SK-MEL-5 (cell line): ENCODE measurements at places on chromosomes 11 and 22. TPM values are rescaled to one million over a fixed set of nuclear protein-coding genes. Genes with fewer than 3 reads are reported as not detected.

GRCh38 chr11:125431009-125431408 is 65.1 kb downstream of the FEZ1 start:
- no peak for DNase-seq

MS4A15 gene
- not detected in 2 replicates for total RNA-seq

DNA sequence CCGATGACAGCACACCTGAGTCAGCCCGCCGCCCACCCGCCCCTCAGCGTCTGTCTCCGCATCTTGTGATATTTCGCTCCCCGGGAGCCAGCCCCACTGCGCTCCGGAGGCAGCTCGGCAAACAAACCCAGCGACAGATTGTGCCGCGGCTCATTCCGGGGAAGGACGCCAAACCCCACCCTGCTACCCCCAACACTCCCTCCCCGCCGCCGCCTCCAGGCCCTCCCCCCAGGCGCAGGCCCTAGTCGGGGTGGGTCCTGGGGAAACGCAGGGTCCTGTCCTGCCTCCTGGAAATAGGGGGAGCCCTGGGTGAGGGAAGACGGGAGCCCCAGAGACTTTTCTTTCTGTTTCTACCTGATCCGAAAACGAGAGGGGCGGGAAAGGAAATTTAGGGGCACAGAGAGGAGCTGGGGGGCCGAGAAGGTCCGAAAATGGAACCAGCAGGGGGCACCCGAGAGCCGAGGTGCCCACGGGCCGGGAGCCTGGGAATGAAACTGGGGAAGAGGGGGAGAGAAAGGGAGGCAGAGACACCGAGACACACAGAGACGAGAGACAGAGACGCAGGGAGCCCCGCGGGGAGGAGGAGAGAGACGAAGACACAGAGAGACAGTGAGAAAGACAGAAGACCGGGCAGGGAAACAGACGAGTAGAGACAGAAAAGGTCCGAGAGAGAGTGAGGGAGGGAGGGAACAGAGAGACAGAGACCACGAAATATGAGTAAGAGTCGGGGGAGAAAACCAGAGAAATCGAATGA is 1.7 kb upstream of the RTN4RL2 start:
- peak; percentile 42 for DNase-seq

IL18BP gene
- total RNA-seq, result 1.6 and 2.6 TPM in 2 replicates

SCARF2 gene
- 15.3 and 17.0 TPM in 2 replicates for total RNA-seq

BEST1 gene
- total RNA-seq, result 47.8 and 50.6 TPM in 2 replicates

GRCh38 chr11:19874266-19874665 is 161.6 kb downstream of the NAV2 start:
- no peak for DNase-seq

DNA sequence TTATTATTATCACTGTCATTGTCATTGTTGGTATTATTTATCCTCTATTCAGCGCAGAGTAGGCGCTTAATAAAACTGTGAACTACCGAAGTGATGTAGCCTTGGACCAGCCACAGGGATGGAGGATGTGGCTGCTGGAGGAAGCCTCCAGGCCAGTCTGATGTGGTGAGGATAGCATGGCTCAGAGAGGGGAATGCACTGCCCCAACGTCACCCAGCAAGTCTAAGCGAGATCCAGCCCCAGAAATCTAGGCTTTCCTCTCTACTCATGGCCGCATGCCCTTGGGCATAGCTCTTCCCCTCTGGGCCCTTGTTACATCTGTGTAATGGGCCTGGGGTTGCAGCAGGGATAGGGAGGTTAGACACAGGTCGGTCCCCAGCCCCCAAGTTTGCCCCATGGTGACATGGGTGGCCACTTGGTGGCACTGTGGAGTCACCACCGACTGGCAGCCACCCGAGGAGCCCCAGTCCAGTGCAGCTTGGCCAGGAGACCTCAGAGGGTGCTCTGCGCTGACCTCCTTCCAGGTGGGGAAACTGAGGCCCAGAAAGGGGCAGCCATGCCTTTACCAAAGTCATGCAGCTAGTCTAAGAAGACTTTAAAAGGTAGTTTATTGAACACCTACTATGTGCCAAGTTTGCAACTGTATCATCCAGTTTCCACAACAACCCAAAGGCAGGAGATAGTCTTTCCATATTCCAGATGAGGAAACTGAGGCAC is 395.7 kb downstream of the MN1 start:
- peak; percentile 61 for DNase-seq

CCND1 gene
- 111 and 118 TPM in 2 replicates for total RNA-seq

- no peak for DNase-seq
These were observed 53.6 kb upstream of the GRK3 start for GRCh38 chr22:25510876-25511275.

DNA sequence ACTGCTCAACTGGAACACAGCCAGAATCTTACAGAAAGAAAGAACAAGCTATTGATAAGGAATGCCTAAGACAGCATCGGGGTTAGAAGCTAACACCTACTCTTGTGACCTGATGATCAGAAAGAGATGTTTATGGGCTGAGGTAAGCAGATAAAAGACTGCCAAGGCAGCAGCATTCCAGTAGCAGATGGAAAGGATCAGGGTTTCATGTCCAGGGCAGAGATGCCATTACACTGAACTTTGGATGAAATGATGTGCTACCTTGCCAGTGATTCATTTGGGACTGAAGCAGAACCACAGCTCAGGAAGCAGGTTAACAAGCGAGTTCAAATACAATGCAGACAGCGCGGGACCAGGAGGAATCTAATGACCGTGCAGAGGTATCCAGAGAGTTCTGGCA is 27.1 kb upstream of the APOA1 start:
- DNase-seq, result no peak

DNA sequence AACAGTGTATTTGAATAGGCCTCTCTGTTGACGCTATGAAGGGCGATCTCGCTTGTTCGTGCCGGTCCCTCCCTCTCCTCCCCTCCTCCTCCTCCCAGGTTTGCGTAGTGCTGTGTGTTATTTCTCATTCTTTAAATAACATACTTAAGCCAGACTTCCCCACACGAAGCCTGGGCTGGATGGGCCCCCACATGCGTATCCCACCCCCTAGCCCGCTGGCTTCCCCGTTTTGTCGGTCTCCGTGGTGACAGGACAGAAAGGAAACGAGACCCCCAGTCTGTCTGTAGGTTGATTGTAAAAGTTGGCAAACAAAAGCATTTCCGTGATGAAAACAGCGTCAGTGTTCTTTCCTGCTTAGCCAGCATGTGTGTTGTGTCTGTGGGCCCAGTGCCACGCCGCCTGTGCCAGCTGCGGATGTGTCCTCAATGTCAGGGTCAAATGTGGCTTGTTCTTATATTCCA is 27.3 kb downstream of the FAM118A start:
- DNase-seq, result no peak

DNA sequence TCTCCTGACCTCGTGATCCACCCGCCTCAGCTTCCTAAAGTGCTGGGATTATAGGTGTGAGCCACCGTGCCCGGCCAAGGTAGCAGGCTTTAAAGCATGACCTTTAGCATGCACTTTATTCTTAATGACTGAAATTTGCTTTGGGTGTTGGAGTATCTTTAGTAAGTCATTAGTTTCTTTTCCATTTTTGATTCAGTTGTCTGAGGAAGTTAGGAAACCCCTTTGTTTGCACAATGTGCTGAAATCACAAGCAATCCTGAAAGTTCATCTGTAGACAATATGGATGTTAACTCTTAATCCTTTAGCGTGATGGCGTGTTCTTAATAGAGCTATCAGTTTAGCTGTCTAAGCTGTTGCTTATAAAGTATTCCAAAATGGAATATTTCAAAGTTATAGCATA is 16.8 kb downstream of the SDHD start:
- no peak for DNase-seq

- no peak for DNase-seq
These were observed 53.9 kb downstream of the FLI1 start for GRCh38 chr11:128747728-128748148.

THOC5 gene
- 107 and 115 TPM in 2 replicates for total RNA-seq

GRCh38 chr11:16804104-16804947 is 65.9 kb downstream of the C11orf58 start:
- no peak for DNase-seq

GRCh38 chr11:64524158-64524527 is 66.9 kb upstream of the SLC22A12 start:
- no peak for DNase-seq

GRCh38 chr22:37282385-37282677 is at the start of gene CYTH4:
Gene CYTH4, plus strand, starts transcription at chr22:37282508. Its CDS starts 62 bp downstream, at chr22:37282570.
- no peak for DNase-seq

GRCh38 chr11:64385945-64386704 is 27.2 kb downstream of the RPS6KA4 start:
- no peak for DNase-seq

- no peak for DNase-seq
These were observed 10.4 kb downstream of the CHRDL2 start for GRCh38 chr11:74720596-74721478.

KCNJ5 gene
- 0.08 TPM in 1 of 2 replicates, not detected in the other for total RNA-seq

OR51B2 gene
- 0.53 and 0.83 TPM in 2 replicates for total RNA-seq

GRCh38 chr11:31340903-31341572 is 28.5 kb downstream of the DCDC1 start:
- DNase-seq, result peak; percentile 67

DNA sequence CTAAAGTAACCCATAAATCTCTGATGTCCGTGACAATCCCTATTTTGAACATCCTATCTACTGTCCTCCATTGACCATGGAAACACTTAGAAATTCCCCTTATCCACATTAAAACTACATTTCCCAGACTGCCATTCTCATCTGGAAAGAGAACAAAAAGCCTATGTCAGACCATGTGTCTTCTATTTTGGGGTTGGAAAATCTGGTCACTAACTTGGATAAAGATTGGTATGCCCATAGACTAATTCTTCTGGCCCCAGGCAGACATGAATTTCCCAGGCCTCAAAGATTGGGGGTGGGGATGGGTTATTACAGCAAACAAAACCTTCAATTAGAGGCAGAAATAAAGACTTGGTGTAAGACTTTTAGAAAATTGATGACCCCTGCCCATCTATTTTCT is 30.9 kb upstream of the CREB3L1 start:
- DNase-seq, result peak; percentile 40

DNA sequence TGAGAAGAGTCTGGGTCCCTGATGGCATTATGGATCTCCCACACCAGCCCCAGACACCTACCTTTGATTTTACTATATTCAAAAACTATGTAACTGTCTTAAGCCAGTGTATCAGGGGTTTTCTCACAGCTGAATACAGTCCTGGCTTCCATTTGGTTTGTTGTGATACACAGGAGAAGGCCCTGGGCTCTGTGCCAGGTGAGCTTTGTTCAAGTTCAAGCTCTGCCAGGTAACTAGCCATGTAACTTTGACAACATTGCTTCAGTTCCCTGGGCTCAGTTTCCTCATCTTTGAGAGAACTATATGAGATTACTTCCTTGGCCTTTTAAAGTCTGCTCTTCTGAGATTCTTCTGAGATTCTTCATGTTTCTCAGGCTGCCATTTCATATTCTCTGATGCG is 327.5 kb upstream of the TENM4 start:
- DNase-seq, result no peak

GRCh38 chr11:70378506-70379134 is 19.7 kb upstream of the CTTN start:
- peak; percentile 58 for DNase-seq

DNA sequence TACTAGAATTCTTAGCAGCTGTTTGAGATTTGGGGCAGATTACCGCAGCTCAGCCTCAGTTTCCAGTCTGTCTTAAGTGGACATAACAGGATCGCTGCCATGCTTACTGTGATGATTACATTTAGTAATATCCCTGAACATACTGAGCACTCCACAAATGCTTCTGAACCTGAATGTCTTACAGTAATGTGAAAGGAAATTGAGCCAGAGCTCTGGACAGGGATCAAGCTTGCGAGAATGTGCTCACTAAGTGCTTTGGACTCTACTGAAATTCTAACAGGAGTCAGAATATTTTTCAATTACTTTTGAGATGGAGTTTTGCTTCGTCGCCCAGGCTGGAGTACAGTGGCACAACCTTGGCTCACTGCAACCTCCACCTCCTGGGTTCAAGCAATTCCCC is 118.6 kb upstream of the RASSF10 start:
- DNase-seq, result no peak

GRCh38 chr11:128346804-128347203 is 240.6 kb downstream of the ETS1 start:
- no peak for DNase-seq

APOL2 gene
- 29.8 and 36.4 TPM in 2 replicates for total RNA-seq

DNA sequence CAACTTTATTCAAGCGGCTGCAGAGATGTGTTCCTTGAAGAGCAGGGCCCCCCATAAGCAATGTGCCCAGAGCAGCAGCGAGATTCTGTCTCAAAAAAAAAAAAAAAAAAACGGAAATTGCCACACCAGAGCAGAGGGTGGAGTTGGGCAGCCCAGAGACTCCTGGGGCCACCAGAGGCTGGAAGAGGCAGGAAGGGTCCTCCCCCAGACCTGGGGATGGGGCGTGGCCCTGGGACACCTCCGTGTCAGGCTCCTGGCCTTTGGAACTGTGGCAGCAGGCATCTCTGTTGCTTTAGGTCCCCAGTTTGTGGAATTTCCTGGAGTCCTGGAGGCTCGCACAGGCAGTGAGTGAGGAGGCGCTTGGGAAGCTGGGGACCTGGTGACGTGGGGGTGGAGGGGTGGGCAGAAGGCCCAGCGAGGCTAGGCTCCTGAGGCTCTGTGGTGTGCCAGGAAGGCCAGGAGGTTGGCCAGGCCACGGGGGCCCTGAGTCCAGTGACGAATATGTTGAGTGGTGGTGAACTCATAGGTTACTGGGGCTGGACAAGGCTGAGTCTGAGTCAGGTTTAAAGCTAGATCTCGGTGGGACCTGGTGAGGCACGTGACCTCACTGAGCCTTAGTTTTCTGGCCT is 735.6 kb downstream of the BRD1 start:
- DNase-seq, result no peak

GRCh38 chr11:66841861-66842260 is 1.4 kb upstream of the RCE1 start:
- DNase-seq, result no peak

GRCh38 chr11:67370351-67371076 is 2.9 kb downstream of the CLCF1 start:
- DNase-seq, result no peak

PACSIN3 gene
- 33.7 and 36.3 TPM in 2 replicates for total RNA-seq

DNA sequence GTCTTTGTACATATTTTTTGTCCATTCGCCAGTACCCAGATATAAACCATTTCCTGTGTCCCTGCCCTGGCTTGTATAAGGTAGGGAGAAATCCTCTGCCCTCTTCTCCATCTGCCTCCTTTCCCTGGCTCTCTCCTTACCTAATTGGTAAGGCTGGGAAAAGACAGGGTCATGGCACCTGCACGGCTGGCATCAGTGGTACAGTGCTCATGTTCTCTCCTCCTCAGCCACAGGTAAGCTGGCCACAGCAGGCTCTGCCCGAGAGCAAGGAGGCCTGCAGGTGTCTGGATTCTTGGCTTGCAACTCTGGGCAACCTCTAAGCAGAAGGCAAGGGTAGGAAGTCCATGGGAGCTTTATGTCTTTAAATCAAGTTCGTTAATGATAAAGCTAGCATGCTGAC is 419.9 kb downstream of the BUD13 start:
- DNase-seq, result no peak

FADS3 gene
- 26.6 and 28.6 TPM in 2 replicates for total RNA-seq

DNA sequence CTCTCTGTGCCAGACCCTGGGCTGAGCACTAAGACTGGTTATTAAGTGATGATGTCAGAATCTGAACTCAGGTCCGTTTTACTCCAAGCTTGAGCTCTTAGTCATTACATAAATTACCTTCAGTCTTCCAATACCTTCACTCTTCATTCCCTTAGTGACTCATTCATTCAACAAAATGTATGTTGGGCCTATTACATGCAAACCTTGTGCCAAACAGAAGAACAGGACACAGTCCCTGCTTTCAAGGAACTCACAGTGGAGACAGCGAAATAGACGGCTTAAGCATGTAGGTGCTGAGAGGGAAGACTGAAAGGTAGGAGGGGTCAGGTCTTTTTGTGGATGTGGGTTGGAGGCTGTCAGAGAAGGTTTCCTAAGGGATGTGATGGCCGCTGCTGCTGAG is 3.3 kb downstream of the KCTD14 start:
- no peak for DNase-seq

- DNase-seq, result no peak
These were observed 10.6 kb downstream of the PLXNB2 start for GRCh38 chr22:50296658-50297490.
